ENCODE measurements at places on chromosomes 1 and 21.

GRCh38 chr1:35727434-35728040, 8.9 kb upstream of the C1orf216 start:
- H3K4me1 ChIP-seq, result no peaks in the 10 kb centered on the region
- no peak for DNase-seq
- no peaks in the 10 kb centered on the region for H3K27me3 ChIP-seq
- no peak overlapping the region for H3K4me3 ChIP-seq
- H3K27ac ChIP-seq, result no peak overlapping the region

- peaks cover 2% of the 10 kb centered on the region for H3K36me3 ChIP-seq
- H3K4me1 ChIP-seq, result peaks cover 27% of the 10 kb centered on the region
- no peaks in the 10 kb centered on the region for H3K27me3 ChIP-seq
- DNase-seq, result no peak
- no peak overlapping the region for H3K4me3 ChIP-seq
Observed at GRCh38 chr1:174958396-174958795, 41.4 kb upstream of the CACYBP start.

- no peaks in the 10 kb centered on the region for H3K4me1 ChIP-seq
- no peaks in the 10 kb centered on the region for H3K36me3 ChIP-seq
- DNase-seq, result no peak
- no peak overlapping the region for H3K4me3 ChIP-seq
Observed at GRCh38 chr1:168613038-168613451, 36.6 kb downstream of the XCL1 start.

DNA sequence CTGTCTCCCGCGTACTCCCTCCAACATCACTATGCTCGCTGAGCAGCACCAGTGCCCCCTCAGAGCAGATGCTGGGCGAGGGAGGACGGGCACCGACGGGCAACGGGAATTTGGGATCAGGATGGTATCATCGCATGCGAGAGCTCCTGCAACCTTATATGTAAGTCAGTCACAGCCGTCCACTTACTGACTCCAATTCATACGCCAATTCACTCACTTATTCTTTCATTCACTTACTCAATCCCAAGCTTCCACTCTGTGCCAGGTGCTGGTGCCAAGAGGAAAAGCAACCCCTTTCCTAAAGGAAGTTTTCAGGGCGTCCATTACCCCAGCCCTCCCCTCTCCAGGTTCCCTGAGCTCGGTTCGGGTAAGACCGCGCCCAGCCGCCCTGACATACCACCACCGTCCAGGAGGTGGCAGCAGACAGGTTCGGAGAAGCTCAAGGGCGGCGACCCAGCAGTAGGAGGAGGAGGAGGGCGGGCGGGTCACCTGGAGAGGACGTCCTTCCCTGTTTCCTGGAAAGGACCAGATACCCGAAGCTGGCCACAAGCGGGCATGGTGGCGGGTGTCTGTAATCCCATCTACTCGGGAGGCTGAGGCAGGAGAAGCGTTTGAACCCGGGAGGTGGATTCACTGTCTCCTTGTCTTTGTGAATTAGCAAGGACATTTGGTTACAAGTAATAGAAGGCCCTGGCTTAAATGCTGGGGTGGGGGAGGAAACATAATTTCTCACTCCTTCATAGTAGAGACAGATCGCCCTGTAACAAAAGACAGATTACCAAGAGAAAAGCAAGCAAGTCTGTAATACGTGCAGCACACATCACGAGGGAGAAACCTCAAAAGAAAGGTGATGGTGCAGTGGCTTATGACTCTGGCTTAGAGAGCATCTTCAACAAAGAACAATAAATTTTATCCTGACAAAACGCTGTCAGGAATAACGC, 7.6 kb upstream of the IL22RA1 start:
- peak overlapping the region; percentile 60 for H3K4me3 ChIP-seq
- H3K27me3 ChIP-seq, result peaks cover 47% of the 10 kb centered on the region
- H3K4me1 ChIP-seq, result peaks cover 19% of the 10 kb centered on the region

DNA sequence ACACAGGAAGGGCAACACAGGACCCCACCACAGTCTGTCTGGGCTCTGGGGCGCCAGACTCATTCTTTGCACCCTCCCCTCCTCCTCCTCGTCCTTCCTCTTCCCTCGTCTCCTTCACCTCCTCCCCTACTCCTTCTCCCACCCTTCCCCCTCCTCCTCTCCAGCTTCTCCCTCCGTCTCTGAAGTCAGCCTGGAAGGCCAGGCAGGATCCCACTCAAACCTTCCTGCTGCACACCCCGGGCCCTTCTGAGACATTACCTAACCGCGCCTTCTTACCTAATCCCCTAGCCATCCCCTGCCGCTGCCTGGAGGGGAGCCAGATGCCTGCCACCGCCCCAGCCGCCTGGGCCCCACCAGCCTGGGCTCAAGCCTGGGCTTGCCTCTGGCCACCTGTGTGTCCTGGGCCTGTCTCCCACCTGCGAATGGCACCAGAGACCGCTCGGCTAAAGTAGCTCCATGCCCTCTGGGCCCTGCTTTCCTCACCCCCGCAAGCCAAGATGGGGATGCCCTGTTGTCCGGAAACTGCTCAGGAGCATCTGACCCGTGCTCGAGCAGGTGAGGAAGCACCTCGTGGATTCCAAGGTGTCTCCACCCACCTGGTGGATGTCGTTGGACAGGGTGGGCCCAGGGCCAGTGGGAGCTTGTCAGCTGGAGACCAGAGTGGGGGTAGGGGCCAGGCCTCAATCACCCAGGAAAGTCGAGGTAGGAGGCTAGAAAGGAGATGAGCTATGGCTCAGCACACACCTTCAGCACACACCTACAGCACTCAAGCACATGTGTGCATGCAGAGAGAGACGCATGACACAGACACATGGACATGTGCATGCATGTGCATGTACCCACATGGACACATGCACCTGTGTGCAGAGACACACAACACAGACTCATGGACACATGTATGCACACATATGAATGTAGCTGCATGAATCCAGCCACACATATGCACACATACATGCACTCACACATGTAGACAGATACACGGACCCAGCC, 31.9 kb downstream of the WNT9A start:
- H3K27me3 ChIP-seq, result no peaks in the 10 kb centered on the region
- DNase-seq, result no peak
- no peak overlapping the region for H3K4me3 ChIP-seq

DNA sequence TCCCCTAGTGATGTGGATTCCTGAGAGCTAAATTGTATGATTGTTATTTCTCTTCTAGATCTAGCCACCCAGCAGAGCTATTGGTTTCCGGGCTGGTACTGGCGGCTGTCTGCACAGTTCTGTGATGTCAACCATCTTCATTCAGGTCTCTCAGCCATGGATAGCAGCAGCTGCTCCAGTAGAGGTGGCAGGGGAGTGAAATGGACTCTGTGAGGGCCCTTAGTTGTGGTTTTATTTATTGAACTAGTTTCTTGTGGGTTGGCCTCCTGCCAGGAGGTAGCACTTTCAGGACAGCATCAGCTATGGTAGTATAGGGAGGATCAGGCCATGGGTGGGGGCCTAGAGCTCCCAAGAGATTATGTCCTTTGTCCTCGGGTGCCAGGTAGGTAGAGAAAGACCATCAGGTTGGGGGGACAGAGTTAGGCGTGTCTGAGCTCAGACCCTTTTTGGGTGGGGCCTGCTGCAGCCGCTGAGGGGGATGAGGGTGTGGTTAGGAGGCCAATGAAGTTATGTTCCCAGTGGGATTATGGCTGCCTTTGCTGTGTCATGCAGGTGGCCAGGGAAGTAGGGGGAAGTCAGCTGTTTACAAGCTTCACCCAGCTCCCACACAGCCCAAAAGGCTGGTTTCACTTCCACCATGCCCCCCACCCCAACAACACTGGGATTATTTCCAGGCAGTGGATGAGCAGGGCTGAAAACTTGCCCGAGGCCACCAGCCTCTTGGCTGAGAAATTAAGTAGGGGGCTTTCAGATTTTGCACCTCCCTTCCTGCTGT, 55.1 kb upstream of the RGS4 start:
- H3K4me3 ChIP-seq, result no peak overlapping the region
- H3K27ac ChIP-seq, result no peak overlapping the region
- H3K36me3 ChIP-seq, result no peaks in the 10 kb centered on the region

GRCh38 chr1:185432948-185433347, 115.9 kb upstream of the IVNS1ABP start:
- H3K27me3 ChIP-seq, result no peaks in the 10 kb centered on the region
- no peaks in the 10 kb centered on the region for H3K36me3 ChIP-seq

GRCh38 chr21:41848958-41849580, 30.1 kb downstream of the PRDM15 start:
- peaks cover 1% of the 10 kb centered on the region for H3K36me3 ChIP-seq
- no peak for DNase-seq
- H3K27me3 ChIP-seq, result no peaks in the 10 kb centered on the region
- no peaks in the 10 kb centered on the region for H3K4me1 ChIP-seq
- no peak overlapping the region for H3K27ac ChIP-seq

GRCh38 chr1:87115317-87115890, 201.0 kb downstream of the HS2ST1 start:
- H3K36me3 ChIP-seq, result no peaks in the 10 kb centered on the region
- H3K27ac ChIP-seq, result no peak overlapping the region
- H3K27me3 ChIP-seq, result no peaks in the 10 kb centered on the region
- no peaks in the 10 kb centered on the region for H3K4me1 ChIP-seq
- no peak for DNase-seq

- peaks cover 23% of the 10 kb centered on the region for H3K36me3 ChIP-seq
- DNase-seq, result no peak
- H3K4me1 ChIP-seq, result peaks cover 36% of the 10 kb centered on the region
- H3K27ac ChIP-seq, result peak overlapping the region; percentile 85
Observed at GRCh38 chr1:24900985-24901781, 28.9 kb downstream of the RUNX3 start.

Measured in activated naive CD8-positive, alpha-beta T cell treated with anti-CD3 and anti-CD28 coated beads for 36 hours (primary cell).